ENCODE measurements at places on chromosomes 7 and 10.

GRCh38 chr10:110160522-110160921 is 46.9 kb upstream of the MXI1 start:
- DNase-seq = no peak

GRCh38 chr10:70832852-70833528 is 17.2 kb downstream of the SGPL1 start:
- DNase-seq = no peak

GRCh38 chr7:92647011-92647625 is 56.9 kb upstream of the FAM133B start:
- DNase-seq = no peak

- no peak for DNase-seq
Observed at GRCh38 chr10:112526906-112527305, 79.9 kb downstream of the VTI1A start.

- no peak for DNase-seq
Observed at GRCh38 chr10:1698185-1698584, 39.1 kb downstream of the ADARB2 start.

DNA sequence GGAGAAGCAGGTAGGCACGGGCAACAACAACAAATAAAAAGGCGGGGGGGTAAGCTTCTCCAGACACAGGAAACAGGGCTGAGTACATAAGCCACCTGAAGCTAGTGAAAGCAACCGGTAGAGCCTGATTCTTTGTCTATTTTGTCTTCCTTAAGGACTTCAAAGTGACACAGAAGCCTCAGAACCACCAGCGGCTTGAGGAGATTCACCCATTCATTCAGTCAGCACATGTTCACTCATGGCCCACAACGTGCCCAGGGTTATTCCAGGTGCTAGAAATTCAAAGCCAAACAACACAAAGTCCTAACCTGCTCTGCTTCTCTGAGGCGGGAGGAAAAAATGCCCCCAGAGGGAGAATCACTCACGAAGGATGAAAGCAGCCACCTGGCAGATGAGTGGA is 69.3 kb upstream of the C7orf33 start:
- DNase-seq = no peak
